ENCODE measurements at places on chromosomes 4 and X.

GRCh38 chr4:169154121-169154520 is 116.6 kb downstream of the SH3RF1 start:
- DNase-seq, result no peak

- no peak for DNase-seq
These were observed 65.4 kb upstream of the ENPP6 start for GRCh38 chr4:184282895-184283654.

GRCh38 chrX:56978172-56978571 is 17.2 kb downstream of the SPIN3 start:
- DNase-seq, result peak; percentile 45

DNA sequence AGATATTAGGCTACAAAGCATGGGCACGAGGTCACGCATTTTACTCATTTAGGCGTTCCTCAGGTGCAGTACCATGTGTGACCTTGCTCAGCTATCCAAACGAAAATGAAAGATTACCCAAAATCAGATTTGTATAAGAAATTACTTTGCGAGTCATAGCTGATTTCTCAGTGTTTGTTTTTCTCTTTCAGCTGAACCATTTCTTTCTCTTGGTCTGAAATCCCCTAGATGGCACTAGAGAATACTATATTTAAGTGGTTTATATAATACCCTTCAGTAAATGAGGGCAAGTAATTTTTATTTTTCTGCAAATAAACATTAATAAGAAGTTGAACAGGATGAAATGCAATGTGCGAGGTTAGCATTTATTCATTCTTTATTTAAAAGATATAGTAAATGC is 496.6 kb downstream of the STIM2 start:
- peak; percentile 5 for DNase-seq

DNA sequence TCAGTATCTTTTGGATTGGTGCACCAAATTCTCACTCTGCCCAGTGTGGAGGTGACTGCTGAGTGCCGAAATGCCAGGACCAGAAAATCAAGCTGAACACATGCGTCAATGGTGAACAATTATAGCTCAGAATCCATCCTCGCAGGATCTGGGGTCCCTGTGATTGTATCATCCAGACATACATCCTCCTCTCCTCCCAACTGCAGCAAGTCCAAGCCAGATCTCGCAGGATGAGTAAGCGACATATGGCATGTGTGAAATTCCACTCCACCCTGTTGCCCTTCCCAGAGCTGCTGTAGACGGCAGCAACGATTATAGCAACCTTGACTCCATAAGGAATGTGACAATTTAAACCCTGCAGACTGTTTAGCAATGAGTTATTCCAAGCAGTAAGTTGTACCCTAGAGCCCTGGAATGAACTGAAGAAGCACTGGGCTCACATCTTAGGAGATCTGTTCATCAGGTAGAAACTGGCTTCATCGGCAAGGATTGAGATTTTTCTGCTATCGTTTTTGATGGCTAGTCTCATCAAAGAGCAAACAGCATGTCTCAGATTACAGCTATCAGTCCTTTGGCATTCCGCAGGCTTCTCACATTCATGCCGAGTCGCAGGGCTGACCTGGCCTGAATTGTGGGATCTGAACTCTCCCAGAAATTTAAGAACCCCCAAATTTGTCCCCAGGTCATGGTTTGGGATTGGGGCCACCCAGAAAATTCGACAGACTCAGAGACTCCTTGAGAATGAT is 35.5 kb upstream of the SORBS2 start:
- DNase-seq, result peak; percentile 98

DNA sequence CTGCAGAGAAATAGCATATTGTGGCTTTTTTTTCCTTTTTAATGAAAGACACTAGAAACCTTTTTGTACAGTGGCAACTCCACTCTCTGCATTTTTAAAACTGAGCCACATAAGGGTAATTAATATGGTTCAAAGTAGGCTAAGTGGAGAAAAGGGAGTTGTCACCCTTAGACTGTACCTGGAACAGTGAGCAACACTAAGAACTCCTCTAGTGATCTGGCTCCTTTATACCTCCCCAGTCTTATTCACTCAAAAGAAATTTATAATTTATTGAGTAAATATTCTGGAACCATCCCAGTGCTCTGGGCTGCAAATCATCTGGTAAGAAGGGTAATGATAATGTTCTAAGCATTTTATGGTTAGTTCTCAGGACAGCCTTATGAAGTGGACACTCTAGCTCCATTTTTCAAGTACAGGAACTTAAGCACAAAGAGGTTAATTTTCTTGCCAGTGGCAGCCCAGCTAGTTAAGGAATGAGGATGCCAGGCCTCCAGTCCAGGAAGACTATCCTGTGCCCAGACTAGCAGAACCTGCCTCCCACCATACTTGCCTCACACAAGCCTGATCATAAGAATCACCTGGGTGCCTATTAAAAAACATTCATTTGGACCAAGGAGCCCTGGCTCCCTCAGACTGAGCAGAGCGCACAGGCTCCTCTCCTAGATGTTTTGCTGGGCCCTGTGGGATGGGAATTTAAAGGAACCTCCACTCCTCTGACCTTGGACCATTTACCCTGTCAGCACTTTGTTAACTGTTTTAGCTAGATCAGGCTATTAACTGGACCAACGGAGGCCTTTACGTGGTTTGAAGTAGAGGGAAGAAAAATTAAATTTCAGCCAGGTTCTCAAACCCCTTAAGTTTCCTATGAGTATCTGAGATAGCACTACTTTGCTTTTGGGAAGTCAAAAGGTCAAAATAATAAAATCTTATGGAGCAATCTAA is 102.6 kb downstream of the PDE5A start:
- DNase-seq, result no peak

DNA sequence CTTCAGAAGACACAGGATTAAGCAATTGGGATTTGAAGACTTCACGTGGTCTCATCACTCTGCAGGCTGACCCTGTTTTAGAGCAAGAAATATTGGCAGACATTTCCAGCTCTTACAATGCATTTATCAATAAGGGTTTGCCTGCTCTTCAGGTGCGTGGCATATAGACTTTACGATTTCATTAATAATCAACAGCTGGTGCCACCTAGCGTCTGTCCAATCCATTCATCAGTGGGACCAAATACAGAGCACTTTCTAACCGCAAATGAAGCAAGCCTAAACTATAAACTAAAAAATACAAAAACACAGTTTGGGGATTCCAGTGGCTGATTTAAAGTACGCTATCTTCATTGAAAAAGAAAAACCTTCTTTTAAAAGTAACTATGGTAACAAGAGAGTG is 125.4 kb upstream of the DMD start:
- DNase-seq, result peak; percentile 26

- no peak for DNase-seq
These were observed 159.1 kb downstream of the SHROOM3 start for GRCh38 chr4:76594173-76594572.

DNA sequence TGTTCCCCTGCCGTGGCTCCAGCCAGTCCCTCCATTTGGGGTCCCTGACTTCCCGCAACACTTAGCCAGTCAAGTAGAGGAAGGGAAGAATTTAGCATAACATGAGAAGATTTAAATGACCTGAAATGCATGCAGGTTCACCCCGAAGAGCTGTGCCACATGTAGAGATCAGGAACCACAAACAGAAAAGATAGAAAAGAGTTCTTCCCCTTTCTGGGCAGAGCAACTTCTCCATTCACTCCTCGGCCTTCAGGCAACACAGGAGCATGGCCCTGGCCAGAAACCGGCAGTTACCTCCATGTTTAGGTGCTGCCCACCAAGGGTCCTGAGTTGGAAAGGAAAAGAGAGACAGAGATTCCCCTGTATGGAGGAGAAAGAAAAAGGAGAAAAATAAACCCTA is 5.2 kb downstream of the NLRP2B start:
- DNase-seq, result no peak

GRCh38 chr4:74661427-74662201 is 132.7 kb downstream of the BTC start:
- DNase-seq, result no peak

DNA sequence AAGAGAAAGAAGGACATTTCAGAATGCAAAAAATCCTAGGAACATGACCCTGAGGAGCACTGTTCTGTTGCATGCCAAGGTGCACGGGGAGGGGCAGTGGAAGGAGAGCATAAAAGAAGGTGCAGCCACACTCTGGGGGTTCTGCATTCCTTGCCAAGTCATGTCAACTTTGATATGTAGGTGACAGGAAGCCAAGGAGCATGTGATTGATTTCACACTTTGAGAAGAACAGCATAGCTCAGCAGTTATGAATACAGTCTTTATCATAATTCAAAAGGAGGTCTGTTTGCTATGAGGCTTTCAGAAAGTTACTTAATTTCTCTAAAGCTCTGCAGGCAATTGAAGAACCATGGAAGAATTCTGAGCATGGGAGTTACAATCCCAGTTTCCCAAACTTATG is 50.6 kb downstream of the SCFD2 start:
- DNase-seq, result no peak

GRCh38 chr4:78345237-78345636 is 206.3 kb upstream of the ANXA3 start:
- no peak for DNase-seq

DNA sequence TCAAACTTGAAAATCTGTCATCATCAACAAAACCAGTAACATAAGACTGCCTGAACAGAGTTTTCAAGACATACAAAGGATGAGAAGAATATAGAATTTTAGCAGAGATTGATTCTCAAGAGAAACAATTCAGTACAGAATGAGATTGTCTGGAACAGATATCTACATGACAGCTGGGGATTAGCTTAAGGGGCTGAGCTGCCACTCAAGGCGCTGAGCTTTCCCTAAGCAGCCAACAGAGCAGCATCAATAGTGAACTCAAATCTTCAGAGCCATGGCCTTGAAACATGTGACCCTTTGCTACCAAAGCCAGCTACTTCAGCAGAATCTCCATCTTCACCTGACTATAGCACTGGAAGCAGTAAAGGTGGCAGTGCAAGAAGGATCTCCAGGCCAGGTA is 24.3 kb upstream of the PCDH10 start:
- no peak for DNase-seq

- DNase-seq, result no peak
These were observed 87.5 kb upstream of the PTPN13 start for GRCh38 chr4:86506591-86506990.

DNA sequence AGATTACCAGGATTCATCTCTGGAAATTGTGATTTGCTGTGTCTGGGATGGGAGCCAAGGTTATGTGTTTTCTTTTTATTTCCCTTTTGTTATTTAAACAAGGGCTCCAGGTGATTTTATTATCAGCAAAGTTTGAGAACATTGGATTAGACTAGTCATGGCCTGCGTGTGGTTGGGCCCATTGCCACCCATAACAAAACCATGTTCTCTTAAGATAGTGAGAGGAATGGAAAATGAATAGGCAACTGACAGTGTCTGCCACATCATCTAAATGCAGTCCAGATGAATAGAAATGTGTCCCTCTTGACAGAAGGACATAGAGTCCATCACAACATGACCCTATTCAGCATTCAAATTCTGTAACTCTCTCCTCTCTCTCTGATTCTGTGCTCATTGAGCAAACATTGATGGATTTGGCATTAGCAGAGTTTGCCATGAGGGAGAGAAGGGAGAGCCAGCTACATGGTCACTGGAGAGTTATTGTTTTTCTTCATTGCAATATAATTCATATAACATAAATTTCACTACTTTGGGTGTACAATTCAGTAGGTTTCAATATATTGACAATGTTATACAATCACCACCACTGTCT is 11.7 kb downstream of the XK start:
- no peak for DNase-seq

DNA sequence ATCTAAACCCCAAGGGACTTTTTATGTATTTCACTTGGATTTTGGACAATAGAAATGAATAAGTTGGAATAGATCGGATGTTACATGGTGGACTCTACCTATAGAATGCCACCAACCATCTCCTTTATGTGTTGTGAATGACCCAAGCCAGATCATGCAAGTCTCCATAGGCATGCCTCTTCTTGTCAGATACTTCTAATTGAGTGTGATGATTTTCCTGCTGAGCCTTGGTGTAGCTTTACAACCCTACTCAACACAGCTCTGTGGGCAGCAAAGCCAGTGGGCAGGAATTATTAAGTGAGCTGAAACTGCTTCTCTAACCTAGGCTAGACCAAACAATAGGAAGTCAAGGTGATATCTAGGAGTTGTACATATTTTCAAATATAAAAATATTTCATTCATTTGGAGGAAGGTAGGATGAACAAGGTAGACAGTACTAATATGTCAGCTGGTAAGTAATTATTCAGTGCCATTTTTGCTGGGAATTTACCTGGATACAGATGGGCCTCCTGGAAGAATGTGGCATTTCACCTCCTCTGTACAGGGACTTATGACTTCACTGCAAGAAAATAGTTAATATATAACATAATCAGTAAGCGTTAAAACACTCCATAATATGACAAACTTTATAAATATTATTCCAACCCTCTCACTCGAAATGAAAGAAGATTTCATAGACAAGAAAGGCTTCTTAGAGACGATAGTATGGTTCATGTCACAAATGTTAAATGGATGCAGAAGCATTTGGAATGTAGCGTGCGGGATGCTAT is 298.0 kb upstream of the FAT1 start:
- no peak for DNase-seq

GRCh38 chrX:72475952-72476668 is 96.5 kb downstream of the HDAC8 start:
- DNase-seq, result no peak

DNA sequence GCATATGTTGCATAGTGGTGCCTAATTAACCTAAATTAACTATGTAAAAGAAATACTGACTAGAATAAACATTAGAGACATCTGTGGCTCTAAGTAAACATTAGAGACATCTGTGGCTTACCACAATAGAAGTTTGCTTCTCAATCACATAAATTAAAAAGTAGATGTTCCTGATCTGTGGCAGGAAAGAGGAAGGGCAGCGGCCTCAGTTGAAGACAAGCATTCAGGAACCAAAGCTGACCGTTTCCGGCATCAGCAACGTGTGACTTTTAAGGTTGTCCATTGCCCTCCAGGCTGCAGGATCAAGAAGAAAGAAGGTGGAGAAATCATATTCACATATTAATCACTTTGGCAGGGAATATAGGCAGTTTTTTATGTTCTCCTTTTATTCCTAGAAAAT is 336.3 kb upstream of the TRAM1L1 start:
- no peak for DNase-seq

DNA sequence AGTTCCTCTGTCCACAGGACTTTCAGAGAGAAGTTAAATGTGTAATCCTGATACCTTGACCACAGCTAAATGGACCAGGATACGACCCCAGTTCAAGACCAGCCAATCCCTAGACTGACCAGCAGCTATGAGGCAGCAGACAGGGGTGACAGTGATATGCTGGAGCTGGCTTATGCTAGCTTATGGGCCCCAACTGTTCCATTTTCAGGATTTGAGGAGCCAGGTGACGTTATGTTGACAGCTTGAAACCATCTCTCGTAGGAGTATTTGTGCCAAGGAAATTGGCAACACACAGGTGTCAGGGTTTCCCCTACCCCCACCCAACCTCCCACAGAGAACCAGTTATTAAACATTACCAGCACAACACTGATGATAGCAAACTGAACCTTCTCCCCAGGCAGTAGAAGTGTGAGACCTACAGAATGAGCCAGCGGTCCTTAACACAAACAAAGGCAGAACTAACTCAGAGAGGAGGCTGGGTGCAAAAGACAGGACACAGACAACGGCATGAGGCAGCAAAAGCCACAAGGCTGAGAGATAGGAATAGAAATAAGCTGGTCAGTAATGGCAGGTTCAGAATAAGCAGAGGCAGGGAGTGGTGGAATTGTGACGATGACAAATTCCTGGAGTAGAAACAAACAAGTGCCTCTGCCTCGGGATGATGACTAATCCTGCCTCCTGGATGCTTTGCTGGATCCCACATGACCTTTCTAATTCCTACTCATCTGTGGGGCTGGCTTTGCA is 85.6 kb upstream of the CPEB2 start:
- peak; percentile 25 for DNase-seq

All from NCI-H460 (cell line).